ENCODE measurements at places on chromosomes 4 and X. TPM values are rescaled to one million over a fixed set of nuclear protein-coding genes. Genes with fewer than 3 reads are reported as not detected.

Gene CT83
- total RNA-seq, result not detected

DNA sequence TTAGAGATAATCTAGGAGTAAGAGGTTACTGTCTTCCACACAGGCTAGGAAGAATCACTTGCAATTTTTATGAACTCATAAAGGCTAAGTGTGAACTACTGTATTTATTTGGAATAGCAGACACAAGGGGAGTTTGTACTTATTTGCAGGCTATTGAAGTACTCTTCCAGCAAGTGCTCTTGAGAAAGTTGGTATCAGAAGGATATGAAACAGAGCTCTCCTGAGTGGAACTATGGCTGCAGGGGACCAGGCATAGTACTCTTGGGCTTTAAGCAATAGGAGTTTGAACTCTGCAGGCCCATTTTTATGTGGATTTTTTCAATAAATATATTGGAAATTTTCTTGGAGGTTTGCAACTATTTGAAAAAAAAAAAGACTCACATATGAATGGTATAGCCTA is 756.3 kb upstream of the ATOH1 start:
- no peak for DNase-seq

- DNase-seq, result no peak
Measured at GRCh38 chrX:124274438-124275181, 57.9 kb upstream of the TEX13D start.

Gene ZAR1
- 0.11 TPM for total RNA-seq

DNA sequence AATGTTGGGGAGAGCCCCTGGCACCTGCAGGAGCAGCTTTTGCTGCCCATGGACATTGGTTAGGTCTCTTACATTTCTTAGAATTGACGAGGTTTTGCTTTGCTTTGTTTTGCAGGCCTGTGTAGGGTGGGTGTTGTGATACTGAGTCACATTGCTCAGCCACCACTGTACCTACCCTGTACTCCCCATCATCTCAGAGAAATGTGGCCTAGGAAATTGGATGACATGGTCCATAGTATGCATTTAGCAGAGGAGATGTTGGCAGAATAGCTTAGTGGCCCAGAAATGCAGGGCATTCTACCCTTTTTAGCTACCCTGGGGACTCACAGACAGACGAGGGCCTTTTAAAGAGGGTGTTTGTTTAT is 43.7 kb downstream of the IL21 start:
- DNase-seq, result no peak

All from Daoy (cell line).